ENCODE measurements at places on chromosomes 2 and 18. TPM values are rescaled to one million over a fixed set of nuclear protein-coding genes. Genes with fewer than 3 reads are reported as not detected.

G6PC2 gene
- not detected for total RNA-seq

GRCh38 chr2:82879803-82880202 is 1579.3 kb downstream of the SUCLG1 start:
- no peak overlapping the region for H3K27ac ChIP-seq
- H3K4me1 ChIP-seq, result no peaks in the 10 kb centered on the region
- H3K27me3 ChIP-seq, result no peaks in the 10 kb centered on the region

ECEL1 gene
- not detected for total RNA-seq

SERPINB11 gene
- not detected for total RNA-seq

DNA sequence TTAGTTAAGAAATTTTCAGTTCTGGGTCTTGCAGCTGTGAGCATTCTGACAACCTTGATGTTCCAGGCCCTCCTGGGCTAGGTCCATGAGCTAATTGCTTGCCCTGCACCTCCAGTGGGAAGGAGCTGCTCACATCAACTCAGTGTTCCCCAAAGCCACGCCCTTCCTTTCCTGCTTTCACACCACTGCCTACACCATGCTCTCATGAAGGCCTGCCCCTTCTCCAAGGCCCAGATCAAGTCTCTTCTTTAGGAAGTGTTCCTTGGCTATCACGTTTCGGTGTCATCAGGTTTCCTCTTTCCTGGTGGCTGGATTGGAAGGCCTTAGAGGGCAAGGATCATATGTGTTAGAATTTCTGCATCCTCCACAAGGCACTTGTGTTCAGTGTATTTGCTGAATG is 18.8 kb downstream of the TMEM127 start:
- no peak overlapping the region for H3K4me3 ChIP-seq
- DNase-seq, result no peak
- no peaks in the 10 kb centered on the region for H3K4me1 ChIP-seq
- no peak overlapping the region for H3K27ac ChIP-seq
- H3K27me3 ChIP-seq, result no peaks in the 10 kb centered on the region

- H3K27ac ChIP-seq, result no peak within 1 kb of the TSS
- no peaks in the 10 kb centered on the region for H3K36me3 ChIP-seq
- no peaks in the 10 kb centered on the region for H3K4me1 ChIP-seq
- peaks cover 82% of the 10 kb centered on the region for H3K27me3 ChIP-seq
- no peak for DNase-seq
Observed at GRCh38 chr2:222298311-222299150, at the start of gene PAX3. Gene PAX3 (minus strand): TSS chr2:222298998. CDS start chr2:222298615, 383 bp downstream.

DNA sequence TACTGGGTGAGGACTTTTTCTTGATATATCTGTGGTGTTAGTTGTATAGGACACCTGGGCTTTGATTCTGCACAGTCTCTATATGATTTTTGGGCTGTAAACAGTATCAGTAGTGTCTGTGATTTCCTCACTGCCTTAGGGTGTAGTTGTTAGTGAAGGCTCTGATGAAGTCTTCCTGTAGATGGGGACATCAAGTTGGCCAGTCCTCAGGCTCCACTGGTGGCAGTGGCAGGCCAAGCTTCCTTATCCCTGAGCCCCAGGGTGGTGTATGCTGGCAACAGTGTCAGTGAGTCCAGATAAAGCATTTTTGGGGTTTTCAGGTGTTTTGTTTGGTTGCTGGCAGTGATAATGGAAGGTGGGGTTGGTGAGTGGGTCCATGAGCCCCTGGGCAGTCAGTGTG is 961.4 kb downstream of the DSC3 start:
- no peak overlapping the region for H3K27ac ChIP-seq
- no peaks in the 10 kb centered on the region for H3K27me3 ChIP-seq
- DNase-seq, result no peak
- H3K4me3 ChIP-seq, result no peak overlapping the region
- no peaks in the 10 kb centered on the region for H3K36me3 ChIP-seq
- H3K4me1 ChIP-seq, result no peaks in the 10 kb centered on the region

DNA sequence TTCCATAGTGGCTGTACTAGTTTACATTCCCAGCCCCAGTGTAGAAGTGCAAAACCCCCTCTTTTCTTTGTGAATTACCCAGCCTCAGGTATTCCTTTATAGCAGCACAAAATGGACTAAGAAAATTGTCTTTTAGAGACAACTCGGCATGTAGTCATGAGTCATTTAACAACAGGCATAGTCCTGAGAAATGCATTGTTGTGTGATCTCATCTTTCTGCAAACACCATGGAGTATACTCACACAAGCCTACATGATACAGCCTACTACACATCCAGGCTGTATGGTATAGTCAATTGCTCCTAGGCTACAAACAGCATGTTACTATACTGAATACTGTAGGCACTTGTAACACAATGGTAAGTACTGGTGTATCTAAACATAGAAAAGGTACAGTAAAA is 44.4 kb upstream of the MBP start:
- no peak for DNase-seq
- H3K4me1 ChIP-seq, result no peaks in the 10 kb centered on the region
- no peaks in the 10 kb centered on the region for H3K27me3 ChIP-seq
- H3K4me3 ChIP-seq, result no peak overlapping the region
- H3K27ac ChIP-seq, result no peak overlapping the region
- H3K36me3 ChIP-seq, result no peaks in the 10 kb centered on the region

GRCh38 chr18:28151434-28151833 is 25.5 kb downstream of the CDH2 start:
- H3K36me3 ChIP-seq, result no peaks in the 10 kb centered on the region
- H3K4me1 ChIP-seq, result no peaks in the 10 kb centered on the region
- no peak overlapping the region for H3K4me3 ChIP-seq
- no peaks in the 10 kb centered on the region for H3K27me3 ChIP-seq

GRCh38 chr18:25313268-25313667 is 38.7 kb downstream of the ZNF521 start:
- H3K4me3 ChIP-seq, result no peak overlapping the region
- no peak overlapping the region for H3K27ac ChIP-seq
- no peaks in the 10 kb centered on the region for H3K27me3 ChIP-seq
- H3K4me1 ChIP-seq, result no peaks in the 10 kb centered on the region

DNA sequence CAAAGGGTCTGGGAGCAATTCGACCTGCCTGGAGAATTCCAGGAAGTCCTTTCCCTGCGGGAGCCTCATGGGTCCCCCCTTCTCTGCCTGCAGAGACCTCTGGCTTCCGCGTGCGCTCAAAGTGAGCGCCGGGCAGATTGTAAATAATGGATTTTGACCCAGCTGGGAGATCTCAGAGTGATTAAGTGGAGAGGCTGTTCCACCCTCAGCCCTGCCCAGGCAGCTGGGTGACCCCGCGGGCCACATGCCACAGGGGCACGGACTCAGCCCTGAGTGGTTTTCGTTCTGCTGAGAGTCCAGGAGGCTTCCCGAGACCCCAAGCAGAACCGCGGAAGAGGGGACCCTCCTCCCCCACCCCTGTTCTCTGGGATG is 1.2 kb downstream of the KCNG2 start:
- peaks cover 14% of the 10 kb centered on the region for H3K27me3 ChIP-seq
- no peak overlapping the region for H3K4me3 ChIP-seq
- no peak for DNase-seq

DNA sequence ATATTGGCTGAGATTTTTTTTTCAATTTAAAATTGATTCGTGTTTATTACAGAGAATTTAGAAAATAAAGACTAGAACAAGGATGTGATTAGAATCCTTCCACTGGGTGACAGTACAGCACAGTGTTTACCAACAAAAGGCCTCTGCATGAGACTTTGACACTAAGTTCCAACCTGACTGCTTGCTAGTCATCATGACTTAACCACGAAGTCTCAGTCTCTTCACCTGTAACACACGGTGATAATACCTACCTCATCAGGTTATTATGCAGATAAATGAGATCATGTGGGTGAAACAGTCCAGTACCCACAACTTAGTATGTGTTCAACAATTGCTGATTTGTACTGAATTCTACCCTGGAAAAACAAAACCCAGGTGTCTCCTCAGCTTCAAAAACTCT is 151.2 kb downstream of the STK39 start:
- no peak overlapping the region for H3K4me3 ChIP-seq
- H3K27me3 ChIP-seq, result no peaks in the 10 kb centered on the region
- H3K27ac ChIP-seq, result no peak overlapping the region
- DNase-seq, result no peak
- H3K4me1 ChIP-seq, result no peaks in the 10 kb centered on the region

DNA sequence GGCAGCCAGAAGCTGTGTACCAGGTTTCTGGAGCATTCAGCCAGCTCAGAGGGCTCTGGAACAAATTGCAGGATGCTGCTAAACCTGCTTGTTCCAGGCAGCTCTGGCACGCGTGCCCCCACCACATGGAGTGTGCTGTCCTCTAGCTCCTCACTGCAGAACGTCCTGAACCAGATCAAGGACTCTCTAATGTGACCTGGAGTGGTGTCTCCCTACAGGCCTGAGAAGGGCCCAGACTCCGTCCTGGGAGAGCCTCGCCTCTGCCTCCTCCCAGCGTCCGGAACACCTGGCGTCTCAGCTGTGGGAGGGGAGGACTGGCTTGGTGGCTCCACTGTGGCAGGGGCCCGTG is 115.6 kb upstream of the GPC1 start:
- no peak for DNase-seq
- peaks cover 86% of the 10 kb centered on the region for H3K27me3 ChIP-seq
- H3K4me1 ChIP-seq, result no peaks in the 10 kb centered on the region
- no peak overlapping the region for H3K27ac ChIP-seq
- no peak overlapping the region for H3K4me3 ChIP-seq

DNA sequence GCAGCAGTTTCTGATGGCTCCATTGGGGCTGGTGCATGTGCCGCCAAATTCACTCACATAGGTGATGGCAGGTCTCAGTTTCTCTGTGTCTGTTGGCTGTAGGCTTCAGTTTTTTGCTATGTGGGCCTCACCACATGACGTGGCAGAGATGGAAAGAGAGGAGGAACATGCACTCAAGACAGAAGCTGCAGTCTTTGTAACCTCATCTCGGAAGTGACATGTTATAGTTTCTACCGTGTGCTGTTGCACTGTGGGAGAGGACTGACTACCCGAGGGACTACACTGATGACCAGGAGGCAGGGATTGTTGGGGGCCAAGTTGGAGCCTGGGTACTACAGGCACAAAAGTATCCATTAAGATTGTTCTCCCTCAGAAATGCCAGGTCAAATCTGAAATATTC is 9.2 kb upstream of the CNRIP1 start:
- no peak for DNase-seq
- no peaks in the 10 kb centered on the region for H3K36me3 ChIP-seq

DNA sequence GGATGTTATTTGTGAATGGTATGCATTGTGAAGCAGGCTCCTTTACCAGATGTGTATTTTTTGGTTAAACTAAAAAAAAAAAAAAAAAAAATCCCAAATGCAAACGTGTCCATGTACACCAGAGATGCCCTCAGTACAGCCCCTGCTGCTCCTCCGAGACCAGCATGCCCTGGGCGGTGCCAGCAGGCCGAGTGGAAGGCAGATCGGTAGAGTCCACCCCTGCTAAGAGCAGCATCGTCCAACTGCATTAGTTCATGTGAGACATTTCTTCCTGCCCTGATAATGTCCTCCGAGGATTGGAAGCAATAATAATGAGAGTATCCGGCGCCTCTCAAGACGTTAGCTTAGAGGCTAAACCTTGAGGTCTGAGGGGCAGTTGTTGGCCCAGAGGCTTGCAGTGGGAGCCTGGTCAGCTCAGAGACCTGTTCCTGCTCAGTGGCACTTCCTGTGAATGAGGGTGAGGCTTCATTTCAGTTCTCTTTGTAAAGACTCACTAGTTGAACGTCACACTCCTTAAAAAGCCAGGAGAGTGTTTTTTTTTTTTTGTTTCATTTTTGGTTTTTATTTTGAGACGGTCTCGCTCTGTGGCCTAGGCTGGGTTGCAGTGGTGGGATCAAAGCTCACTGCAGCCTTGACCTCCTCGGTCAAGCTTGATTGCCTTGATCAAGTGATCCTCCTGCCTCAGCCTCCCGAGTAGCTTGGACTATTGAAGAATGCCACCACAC is 5.6 kb downstream of the SLC66A3 start:
- H3K4me3 ChIP-seq, result no peak overlapping the region
- no peak overlapping the region for H3K27ac ChIP-seq
- H3K27me3 ChIP-seq, result no peaks in the 10 kb centered on the region
- no peaks in the 10 kb centered on the region for H3K36me3 ChIP-seq
- DNase-seq, result no peak

DNA sequence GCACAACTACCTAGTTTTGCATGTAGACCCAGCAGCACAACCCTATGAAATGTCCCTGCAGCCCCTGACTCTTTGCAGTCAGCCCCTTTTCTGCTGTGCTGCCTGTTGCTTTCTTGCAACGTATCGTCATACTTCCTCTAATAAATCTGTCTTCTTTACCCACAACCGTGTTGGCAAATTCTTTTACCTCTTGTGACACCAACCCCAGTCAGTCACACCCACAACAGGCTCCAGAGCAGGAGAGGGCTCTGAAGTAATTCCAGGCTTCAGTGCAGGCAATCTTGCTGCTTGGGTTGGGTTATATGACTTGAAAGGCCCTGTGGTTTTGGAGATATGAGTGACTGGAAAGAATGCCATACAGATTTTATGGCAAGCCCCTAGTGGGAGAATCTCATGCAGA is 79.1 kb upstream of the KCNH7 start:
- no peak overlapping the region for H3K27ac ChIP-seq
- no peaks in the 10 kb centered on the region for H3K27me3 ChIP-seq
- no peaks in the 10 kb centered on the region for H3K36me3 ChIP-seq
- no peaks in the 10 kb centered on the region for H3K4me1 ChIP-seq

DNA sequence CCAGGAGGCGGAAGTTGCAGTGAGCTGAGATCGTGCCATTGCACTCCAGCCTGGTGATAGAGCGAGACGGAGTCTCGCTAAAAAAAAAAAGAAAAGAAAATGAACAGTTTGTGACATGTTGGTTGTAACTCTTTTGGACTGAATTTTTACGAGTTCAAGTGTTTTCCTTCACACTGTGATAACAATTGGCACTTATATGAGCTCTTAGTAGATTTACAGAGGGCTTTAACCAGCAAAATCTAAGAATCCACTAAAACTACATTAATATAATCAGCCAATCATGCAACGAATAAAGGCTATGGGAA is 2.1 kb upstream of the GEMIN6 start:
- DNase-seq, result no peak
- no peak overlapping the region for H3K4me3 ChIP-seq
- no peaks in the 10 kb centered on the region for H3K27me3 ChIP-seq
- peaks cover 19% of the 10 kb centered on the region for H3K4me1 ChIP-seq
- H3K27ac ChIP-seq, result no peak overlapping the region
- no peaks in the 10 kb centered on the region for H3K36me3 ChIP-seq

DNA sequence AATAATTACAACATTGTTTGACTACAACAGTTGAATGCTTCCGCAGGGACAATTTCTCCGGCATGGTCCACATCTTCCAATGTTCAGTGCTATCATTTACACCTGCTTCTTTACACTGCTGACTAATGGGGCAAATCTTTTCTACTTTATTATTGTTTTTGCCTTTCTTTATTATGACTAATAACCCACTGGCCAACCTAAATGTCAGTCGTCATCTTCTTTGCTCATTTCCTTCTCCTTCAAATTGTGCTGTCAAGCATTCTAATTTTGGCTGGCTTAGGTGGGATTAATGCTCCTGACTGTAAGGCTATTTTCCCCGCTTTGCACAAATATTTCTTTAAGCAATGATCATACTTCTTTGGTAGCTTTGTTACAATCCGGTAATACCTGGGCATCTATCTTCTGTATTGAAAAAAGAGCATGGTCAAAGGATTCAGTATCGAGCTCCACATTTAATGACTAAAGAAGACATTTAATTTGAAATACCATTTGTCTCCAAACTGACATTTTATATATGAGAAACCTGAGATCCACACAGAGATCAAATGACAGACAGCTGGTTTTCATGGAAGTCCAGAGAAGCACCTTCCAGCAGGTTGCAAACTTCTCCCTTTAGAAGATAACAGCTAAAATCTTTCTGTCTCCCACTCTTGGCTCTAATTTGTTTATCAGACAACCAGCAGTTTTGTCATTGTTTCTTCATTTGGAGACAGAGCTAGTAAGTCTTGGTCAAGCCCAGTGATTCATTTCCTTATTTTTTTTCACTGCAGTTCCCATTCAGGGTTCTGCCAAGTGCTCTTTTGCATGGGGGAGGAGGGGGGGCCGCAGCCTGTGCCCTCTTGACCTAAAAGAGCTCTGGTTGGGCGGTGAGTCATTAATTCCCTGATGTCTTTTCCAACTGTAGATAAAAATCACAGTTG is 132.9 kb downstream of the SOCS6 start:
- peak overlapping the region; percentile 45 for H3K4me3 ChIP-seq
- no peaks in the 10 kb centered on the region for H3K27me3 ChIP-seq
- H3K4me1 ChIP-seq, result peaks cover 68% of the 10 kb centered on the region

Measured in PC-9 (cell line).